ENCODE measurements at places on chromosomes 1 and 21.

DNA sequence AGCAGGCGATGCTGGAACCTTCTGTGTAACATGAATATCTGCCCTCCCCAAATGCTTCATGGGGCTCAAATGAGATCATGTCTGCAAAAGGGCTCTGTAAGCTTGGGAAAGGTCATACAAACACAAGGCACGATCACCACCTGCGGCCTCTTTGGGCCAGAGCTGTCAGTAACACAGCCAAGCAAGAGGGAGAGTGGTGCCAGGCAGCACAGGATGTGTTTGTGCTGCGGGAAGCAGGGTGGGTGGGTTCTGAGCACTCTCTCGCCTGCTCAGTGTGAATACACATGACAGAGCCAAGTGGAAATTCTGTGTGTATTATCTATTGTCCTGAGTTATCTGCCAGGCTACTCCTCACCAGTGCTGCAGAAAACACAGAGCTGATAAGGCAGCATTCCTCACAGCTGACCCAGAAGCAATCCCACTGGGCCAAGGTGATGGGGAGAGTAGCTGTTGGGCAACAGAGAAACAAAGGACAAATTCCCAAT lies 101.2 kb downstream of the LAMC2 start:
- peaks cover 21% of the 10 kb centered on the region for H3K4me1 ChIP-seq
- no peaks in the 10 kb centered on the region for H3K36me3 ChIP-seq
- H3K27ac ChIP-seq = peak overlapping the region; percentile 17

GRCh38 chr1:232635778-232636356 lies 5.9 kb upstream of the SIPA1L2 start:
- no peaks in the 10 kb centered on the region for H3K36me3 ChIP-seq
- no peak overlapping the region for H3K4me3 ChIP-seq
- no peak overlapping the region for H3K27ac ChIP-seq
- no peaks in the 10 kb centered on the region for H3K27me3 ChIP-seq

- no peaks in the 10 kb centered on the region for H3K4me1 ChIP-seq
- no peaks in the 10 kb centered on the region for H3K36me3 ChIP-seq
- H3K27me3 ChIP-seq = no peaks in the 10 kb centered on the region
- no peak overlapping the region for H3K27ac ChIP-seq
These were observed 288.7 kb downstream of the SPATA17 start for GRCh38 chr1:217919683-217920388.

- H3K4me3 ChIP-seq = no peak overlapping the region
- no peak for DNase-seq
- no peaks in the 10 kb centered on the region for H3K27me3 ChIP-seq
- no peaks in the 10 kb centered on the region for H3K4me1 ChIP-seq
These were observed 77.7 kb upstream of the SOX13 start for GRCh38 chr1:203995228-203995627.

DNA sequence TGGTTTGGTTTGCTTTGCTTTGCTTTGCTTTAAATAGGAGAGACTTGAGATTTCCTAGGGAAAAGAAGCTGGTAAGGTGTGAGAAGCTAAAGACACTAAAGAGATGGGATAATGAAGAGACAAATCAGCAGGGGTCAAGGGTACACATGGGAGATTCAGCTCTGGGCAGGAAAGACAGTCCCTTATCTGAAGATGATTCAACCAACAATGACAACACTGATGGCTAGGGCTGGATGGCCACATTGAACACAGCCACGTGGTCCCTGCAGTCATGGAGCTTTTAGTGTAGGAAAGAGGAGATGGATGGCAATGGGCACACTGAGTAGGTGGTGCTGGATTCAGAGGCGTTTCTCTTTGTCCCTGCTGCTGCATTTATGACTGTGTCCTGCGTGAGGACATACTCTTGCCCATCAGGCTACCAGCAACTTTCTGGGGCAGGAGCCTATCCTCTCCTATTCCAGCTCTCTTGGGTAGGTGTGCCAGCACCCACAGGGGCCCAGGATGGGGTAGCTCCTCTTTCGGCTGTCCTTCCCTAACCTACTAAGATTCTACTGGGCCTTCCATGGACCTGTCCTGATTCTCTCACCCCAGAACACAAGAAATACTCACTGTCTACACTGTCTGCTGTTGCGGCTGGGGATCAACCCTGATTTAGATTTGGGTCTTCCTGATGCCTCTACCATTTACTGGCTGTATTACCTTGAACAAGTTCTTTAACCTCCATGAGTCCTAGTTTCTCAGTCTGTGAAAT lies 1.4 kb upstream of the SHISA4 start:
- no peaks in the 10 kb centered on the region for H3K27me3 ChIP-seq
- DNase-seq = no peak
- no peak overlapping the region for H3K27ac ChIP-seq
- H3K4me3 ChIP-seq = no peak overlapping the region

GRCh38 chr1:58596631-58597052 lies 19.6 kb upstream of the TACSTD2 start:
- H3K4me3 ChIP-seq = no peak overlapping the region
- no peaks in the 10 kb centered on the region for H3K36me3 ChIP-seq
- H3K27me3 ChIP-seq = no peaks in the 10 kb centered on the region
- H3K27ac ChIP-seq = no peak overlapping the region
- peaks cover 20% of the 10 kb centered on the region for H3K4me1 ChIP-seq

DNA sequence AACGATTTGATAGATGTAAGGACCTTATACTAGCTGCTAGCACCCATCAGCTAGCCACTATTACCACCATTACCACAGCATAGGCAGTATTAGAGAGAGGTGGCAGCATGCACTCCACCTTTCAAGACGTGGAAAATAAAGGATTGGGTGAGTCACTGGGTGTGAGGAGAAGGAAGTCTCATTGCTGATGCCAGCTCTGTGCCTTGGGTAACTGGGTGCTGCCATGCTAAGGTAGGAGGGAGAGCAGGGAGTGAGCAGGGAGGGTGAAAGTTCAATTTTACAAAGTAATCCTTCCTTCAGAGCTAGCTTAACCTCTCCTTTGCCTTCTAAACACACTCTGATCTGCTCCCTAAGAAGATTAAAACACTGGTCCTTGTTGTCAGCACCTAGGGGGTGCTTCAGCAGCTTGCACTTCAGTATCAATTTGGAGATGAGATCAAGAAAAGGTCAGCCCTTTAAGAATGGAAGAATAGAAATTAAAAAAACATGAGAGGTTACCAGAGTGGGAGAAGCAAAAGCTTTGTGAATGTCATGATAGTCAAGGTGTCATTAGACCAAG lies 1.8 kb upstream of the LIN9 start:
- DNase-seq = no peak
- H3K4me1 ChIP-seq = peaks cover 19% of the 10 kb centered on the region
- H3K27ac ChIP-seq = no peak overlapping the region
- no peak overlapping the region for H3K4me3 ChIP-seq
- no peaks in the 10 kb centered on the region for H3K27me3 ChIP-seq

DNA sequence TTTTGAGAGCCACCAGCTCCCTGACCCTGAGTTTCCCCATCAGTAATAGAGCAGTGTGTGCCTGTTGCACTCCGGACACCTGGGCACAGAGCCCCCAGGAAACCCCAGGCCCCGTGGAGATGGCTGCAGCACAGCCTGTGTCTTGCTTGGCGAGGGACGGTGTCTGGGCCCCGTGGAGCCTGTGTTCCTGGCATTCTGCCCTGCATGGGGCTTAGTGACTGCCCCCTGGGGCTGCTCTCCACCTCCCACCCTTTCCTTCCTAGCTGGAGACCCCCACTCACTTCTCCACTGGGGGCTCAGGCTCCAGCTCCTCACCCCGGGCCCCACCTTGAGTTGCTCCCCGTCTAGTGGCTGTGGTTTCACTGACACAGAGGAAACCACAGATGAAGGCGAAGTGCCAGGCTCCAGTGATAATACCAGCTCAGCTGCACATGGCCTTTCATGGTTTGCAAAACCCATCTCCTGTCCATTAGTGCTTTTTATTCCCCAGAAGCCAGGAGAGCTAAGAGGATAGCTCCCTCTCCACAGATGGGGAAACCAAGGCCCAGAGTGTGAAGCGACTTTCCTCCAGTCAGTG lies 39.4 kb downstream of the DMRTB1 start:
- no peaks in the 10 kb centered on the region for H3K36me3 ChIP-seq
- no peak for DNase-seq
- no peak overlapping the region for H3K27ac ChIP-seq

DNA sequence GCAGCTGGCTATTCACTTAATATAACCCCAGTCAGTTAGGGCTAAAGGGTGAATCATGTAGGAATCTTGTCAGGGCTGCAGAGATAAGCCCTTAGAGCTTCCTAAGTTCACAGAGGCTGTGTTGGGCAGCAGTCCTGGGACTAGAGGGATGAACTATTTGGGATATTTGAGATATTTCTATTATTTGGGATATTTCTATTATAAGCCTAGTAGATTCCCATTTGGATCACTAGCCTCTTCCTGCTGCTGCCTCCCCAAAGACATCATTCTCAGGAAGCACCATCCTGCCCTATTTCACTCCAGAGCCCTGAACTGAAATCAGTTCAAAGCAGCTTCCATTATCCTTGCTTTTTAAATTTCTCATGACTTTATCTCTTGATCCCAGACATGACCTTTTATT lies 501.3 kb downstream of the NUF2 start:
- H3K27ac ChIP-seq = no peak overlapping the region
- no peaks in the 10 kb centered on the region for H3K36me3 ChIP-seq
- DNase-seq = no peak
- H3K4me1 ChIP-seq = no peaks in the 10 kb centered on the region

DNA sequence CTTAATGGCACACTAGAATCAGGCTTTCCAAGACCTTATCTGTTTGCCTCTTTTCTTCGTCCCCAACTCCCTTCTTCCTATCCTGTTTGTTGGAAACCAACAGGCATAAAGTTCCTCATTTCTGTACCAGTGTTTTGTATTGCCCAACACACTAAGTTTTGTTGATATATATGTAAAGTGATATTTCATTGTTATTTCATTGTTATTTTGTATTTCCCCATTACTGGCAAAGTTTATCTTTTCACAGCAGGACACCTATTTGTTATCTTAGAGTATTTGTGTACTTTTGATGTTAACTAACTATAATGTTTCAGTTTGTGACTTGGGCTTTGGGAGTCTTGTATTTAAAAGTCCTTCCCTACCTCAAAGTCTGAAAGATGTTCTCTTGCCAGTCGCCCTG lies 27.1 kb downstream of the FAM20B start:
- no peak overlapping the region for H3K4me3 ChIP-seq
- no peak overlapping the region for H3K27ac ChIP-seq
- no peak for DNase-seq
- H3K36me3 ChIP-seq = no peaks in the 10 kb centered on the region

GRCh38 chr1:193070386-193070753 lies 11.0 kb downstream of the RO60 start:
- H3K4me1 ChIP-seq = no peaks in the 10 kb centered on the region
- H3K36me3 ChIP-seq = no peaks in the 10 kb centered on the region
- DNase-seq = no peak
- H3K4me3 ChIP-seq = no peak overlapping the region
- no peak overlapping the region for H3K27ac ChIP-seq

GRCh38 chr1:231626951-231627614 lies 493 bp downstream of the DISC1 start:
- no peaks in the 10 kb centered on the region for H3K36me3 ChIP-seq
- no peaks in the 10 kb centered on the region for H3K27me3 ChIP-seq
- peak overlapping the region; percentile 13 for H3K27ac ChIP-seq
- DNase-seq = peak; percentile 57
- H3K4me1 ChIP-seq = peaks cover 7% of the 10 kb centered on the region

- H3K27me3 ChIP-seq = no peaks in the 10 kb centered on the region
- H3K4me3 ChIP-seq = no peak overlapping the region
- H3K4me1 ChIP-seq = no peaks in the 10 kb centered on the region
- DNase-seq = no peak
- no peak overlapping the region for H3K27ac ChIP-seq
These were observed 198.1 kb upstream of the USP24 start for GRCh38 chr1:55413286-55413685.

DNA sequence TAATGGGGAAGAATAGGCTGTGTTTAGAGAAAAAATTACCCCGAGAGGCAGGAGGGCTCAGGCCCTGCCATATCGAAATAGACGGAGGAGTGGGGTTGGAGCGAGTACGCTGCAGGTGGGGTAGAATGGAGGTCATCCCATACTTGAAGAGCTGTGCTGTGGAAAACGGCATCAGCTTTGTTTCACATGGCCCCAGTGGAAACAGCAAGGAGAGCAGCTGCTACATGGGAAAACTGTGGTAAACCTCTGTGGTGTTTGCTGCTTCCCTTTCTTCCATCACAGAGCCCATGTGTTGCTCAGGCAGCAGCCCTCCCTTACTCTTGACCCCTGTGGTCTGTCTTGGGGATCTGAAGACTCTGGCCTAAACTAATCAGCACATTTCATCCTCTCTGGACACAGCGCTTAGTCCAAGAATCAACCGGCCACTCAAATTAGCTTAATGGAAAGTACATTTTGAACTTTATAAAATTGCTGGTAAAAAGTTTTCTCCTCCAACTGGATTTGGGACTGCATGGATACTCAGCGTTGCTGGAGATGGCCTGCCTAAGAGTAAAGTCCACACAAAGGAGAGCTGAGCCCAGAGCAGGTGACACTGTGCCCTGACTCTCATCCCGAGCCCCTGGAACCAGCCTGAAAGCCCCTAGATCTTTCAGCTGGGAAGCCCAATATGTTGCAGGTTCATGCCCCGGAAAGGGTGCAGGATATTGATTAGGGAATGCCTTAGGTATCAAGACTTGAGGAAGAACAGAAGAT lies 127.1 kb upstream of the GADD45A start:
- H3K4me1 ChIP-seq = peaks cover 19% of the 10 kb centered on the region
- no peak for DNase-seq
- no peak overlapping the region for H3K4me3 ChIP-seq
- H3K36me3 ChIP-seq = no peaks in the 10 kb centered on the region
- no peaks in the 10 kb centered on the region for H3K27me3 ChIP-seq
- H3K27ac ChIP-seq = no peak overlapping the region

GRCh38 chr1:234751678-234752077 lies 141.7 kb upstream of the IRF2BP2 start:
- no peak for DNase-seq
- no peaks in the 10 kb centered on the region for H3K27me3 ChIP-seq
- H3K4me1 ChIP-seq = peaks cover 49% of the 10 kb centered on the region
- no peak overlapping the region for H3K4me3 ChIP-seq
- H3K27ac ChIP-seq = peak overlapping the region; percentile 87
- no peaks in the 10 kb centered on the region for H3K36me3 ChIP-seq

DNA sequence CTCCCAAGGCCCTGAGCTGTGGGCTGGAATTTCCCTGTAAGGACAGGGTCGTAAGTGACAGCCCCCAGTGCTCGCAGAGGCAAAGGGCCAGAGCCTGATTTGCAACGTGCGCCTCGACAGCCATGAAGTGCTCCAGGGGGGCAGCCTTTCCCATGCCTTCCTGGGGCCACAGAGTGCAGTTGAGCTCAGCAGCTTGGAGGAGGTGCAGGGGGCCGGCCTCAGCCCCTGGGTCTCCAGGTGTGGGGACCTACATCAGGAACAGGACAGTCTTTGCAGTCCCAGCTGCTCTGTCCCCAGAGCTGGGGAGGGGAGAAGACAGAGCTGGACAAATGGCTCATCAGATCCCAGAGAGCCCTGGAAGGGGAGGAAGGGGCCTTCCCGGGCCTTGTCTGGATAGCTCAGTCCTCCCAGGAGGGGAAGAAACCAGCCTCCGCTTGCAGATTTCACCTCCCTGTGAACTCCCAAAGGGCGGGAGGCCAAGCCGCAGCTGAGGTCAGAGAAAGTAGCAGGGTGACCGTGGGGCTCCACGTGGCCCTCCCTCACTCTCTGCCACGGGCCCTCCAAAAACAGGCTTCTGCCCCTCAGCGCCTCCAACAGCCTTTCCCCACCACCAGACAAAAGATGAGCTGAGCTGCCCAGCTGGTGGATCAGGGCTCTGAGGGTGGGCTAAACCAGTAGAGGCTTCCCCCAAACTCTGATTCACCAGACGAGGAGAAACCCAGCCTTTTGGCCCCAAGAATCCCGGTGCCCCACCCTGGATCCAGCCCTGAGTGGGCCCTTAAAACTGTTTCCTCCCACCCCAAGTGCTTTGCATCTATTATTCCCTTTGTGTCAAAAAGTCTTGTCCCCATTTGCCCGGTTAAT lies 76.5 kb downstream of the DHRS3 start:
- peaks cover 25% of the 10 kb centered on the region for H3K4me1 ChIP-seq
- no peaks in the 10 kb centered on the region for H3K27me3 ChIP-seq
- DNase-seq = no peak
- no peaks in the 10 kb centered on the region for H3K36me3 ChIP-seq
- no peak overlapping the region for H3K27ac ChIP-seq
- H3K4me3 ChIP-seq = no peak overlapping the region

Data from body of pancreas (tissue), 4 donors.